ENCODE measurements at places on chromosomes 7 and 10. TPM values are rescaled to one million over a fixed set of nuclear protein-coding genes. Genes with fewer than 3 reads are reported as not detected.

The CLDN15 gene
- 12.4 TPM for total RNA-seq

The FRG2B gene
- total RNA-seq, result not detected

The DPYSL4 gene
- 0.23 TPM for total RNA-seq

DNA sequence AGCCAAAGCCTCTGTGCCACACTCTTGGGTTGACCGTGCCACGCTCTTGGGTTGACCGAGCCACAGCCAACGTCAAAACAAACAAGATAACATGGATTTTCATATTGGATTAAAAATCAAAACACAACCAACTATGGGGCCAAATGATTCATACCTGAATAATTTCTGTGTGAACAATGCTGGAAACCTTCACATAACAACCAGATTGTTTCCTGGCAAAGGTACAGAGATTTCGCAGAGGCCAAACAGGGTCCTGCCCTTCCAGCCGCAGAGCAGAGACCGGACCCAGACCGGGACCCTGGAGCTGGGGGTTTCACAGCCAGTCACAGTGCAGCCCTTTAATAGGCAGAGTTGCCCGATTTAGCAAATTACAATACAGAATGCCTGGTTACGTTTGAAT lies 40.5 kb downstream of the ITIH5 start:
- no peak overlapping the region for H3K27ac ChIP-seq
- H3K36me3 ChIP-seq, result no peaks in the 10 kb centered on the region
- H3K4me1 ChIP-seq, result no peaks in the 10 kb centered on the region
- no peak for DNase-seq

DNA sequence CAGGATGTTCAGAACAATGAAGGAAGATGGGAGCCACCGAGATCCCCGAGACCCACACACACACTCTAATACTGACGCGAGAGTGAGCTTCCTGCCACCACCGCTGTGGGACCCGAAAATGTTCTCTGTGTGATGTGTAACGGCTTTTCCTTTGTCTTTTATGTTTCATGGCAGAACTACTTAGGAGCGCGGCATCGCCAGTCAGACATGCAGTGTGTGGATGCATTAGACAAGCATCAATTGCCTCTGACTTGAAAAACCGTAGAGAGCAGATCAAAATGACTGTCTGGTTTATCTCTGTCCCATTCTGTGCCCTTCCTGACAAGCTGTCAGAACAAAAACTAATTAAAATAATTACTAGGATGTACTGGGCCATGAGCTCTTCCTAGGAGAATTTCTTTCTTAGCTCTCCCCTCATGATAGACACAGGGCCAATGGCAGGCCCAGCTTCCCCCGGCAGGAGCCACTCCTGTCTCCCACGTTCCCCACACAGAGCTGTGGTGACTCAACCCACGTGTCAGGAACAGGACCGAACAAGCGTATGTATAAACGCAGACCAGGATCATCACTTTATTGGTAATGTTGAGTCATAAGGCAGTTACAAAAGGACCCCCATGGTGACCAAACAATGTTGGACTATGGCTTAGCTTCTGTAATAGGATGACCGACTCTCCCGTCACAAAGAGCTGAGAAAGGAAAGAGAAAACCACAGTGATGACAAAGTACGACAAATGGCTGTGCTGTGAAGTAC lies 705.0 kb downstream of the PARD3 start:
- no peak overlapping the region for H3K27ac ChIP-seq
- no peak for DNase-seq
- no peak overlapping the region for H3K4me3 ChIP-seq
- no peaks in the 10 kb centered on the region for H3K27me3 ChIP-seq
- no peaks in the 10 kb centered on the region for H3K36me3 ChIP-seq
